OCI-LY7 (cell line): ENCODE measurements at places on chromosomes 3 and 15.

GRCh38 chr15:27702581-27702980 is 396.5 kb downstream of the OCA2 start:
- DNase-seq: no peak

DNA sequence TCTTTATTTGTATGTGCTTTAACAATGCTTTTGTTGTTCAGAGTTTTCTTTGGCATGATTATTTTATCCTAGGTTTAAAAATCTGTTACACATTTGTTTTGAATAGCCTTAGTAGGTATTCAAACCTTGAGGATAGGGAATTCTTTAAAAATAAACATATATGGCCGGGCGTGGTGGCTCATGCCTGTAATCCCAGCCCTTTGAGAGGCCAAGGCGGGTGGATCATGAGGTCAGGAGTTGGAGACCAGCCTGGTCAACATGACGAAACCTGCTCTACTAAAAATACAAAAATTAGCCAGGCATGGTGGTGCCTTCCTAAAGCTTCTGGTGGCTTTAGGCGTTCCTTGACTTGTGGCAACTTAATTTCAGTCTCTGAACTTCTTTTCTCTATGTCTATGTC is 743.3 kb upstream of the EPHA6 start:
- no peak for DNase-seq

DNA sequence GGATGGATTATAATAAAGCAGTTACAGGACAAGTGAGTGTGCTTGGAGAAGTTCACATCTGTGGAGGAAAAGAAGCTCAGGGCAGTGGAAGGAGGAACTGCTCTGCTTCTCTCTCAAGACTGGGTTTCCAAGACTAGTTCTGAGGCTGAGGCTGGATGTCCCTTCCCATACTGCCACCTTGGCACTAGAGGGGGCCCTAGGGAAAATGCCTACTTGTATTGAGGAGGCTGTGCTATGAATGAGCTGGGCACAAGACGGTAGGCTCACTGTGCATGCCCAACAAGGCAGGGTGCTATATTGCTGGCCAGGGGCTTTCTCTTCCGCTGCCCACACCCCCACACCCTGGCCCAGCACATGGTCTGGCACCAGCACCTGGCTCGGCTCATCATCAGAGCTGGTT is 65.2 kb downstream of the SLCO2A1 start:
- no peak for DNase-seq

GRCh38 chr3:153232851-153233271 is 70.8 kb downstream of the RAP2B start:
- no peak for DNase-seq

- DNase-seq: no peak
Observed at GRCh38 chr3:143482106-143483088, 362.8 kb downstream of the CHST2 start.

- no peak for DNase-seq
Observed at GRCh38 chr15:61571026-61571425, 341.9 kb upstream of the RORA start.

DNA sequence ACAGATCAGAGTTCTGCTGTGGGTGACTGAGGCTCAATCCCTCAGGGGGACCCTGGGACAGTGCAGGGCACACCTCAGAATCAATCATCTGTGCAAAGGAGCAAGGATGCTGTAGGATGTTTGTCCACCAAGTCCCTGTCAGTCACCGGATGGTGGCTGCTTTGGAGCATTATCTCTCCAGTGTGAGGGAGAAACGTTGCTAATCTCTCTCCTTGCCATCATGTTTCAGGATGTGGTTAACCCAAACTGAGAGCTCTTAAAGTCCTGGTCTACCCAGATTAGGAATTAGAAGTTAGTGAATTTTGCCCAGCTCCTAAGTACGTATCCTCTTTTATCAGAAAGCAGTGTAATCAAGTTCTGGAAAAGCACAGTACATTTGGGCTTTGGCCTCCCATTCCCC is 26.2 kb upstream of the LRRC3B start:
- no peak for DNase-seq

DNA sequence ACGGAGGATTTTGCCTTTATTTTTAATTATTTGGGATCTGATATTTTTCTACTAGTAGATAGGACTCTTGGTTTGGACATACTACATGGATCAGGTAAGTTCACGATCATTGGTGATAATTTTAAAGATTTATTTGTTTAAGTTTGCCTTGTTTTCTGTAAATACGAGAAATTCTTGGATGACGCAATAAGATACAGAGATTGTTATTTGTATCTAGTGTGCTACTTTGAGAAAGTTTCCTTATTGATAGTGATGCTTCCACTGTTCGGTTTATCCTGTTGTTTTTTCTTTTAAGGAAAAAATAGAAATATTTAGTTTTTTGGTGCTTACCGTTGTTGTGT is 577 bp downstream of the CHD2 start:
- DNase-seq: no peak

GRCh38 chr3:13702286-13702685 is 153.4 kb downstream of the FBLN2 start:
- no peak for DNase-seq

DNA sequence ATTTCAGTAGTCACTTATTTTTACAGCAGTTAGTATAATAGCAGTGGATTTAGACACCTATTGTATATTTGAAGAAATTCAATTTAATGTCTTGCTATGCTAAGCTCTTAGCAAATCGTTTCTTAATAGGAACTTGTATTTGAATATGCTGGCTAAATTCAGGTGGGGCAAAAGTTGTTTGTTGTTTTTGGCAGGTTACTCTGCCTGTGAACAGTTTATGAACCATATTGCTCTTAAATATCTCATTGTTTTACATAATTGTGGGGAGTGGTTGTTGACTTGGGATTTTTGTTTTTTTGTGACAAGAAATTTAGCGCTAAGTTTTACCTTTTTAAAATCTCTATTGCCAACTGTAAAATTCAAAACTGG is 43.4 kb downstream of the NR2C2 start:
- no peak for DNase-seq

GRCh38 chr3:69425249-69425648 is 39.4 kb upstream of the FRMD4B start:
- DNase-seq: peak; percentile 45

- no peak for DNase-seq
Observed at GRCh38 chr3:196662711-196663571, 23.4 kb downstream of the NRROS start.

- no peak for DNase-seq
Observed at GRCh38 chr3:95407709-95408463, 1345.0 kb downstream of the NSUN3 start.

GRCh38 chr3:12842469-12842868 is 1.1 kb upstream of the RPL32 start:
- no peak for DNase-seq

- DNase-seq: no peak
Observed at GRCh38 chr3:30827080-30827479, 67.4 kb downstream of the GADL1 start.

DNA sequence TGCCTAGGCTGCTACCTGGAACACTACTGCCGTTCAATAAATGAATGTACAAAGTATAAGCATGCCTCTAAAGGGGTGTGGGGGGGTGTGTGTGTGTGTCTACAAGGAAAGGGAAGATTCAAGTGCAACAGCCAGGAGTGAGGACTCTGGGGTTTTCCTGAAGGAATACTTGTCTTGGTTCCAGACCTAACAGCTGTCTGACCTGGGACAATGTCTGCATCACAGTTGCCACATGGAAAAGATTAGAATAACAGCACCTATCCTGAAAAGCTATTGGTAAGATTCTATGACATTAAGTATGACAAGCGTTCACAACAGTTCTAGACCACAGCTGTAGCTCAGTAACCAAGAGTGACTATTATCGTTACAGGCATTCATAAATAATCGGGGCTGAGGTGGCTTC is 345.2 kb downstream of the FOXP1 start:
- no peak for DNase-seq

GRCh38 chr15:55942332-55942731 is 51.1 kb downstream of the NEDD4 start:
- DNase-seq: no peak

- DNase-seq: peak; percentile 26
Observed at GRCh38 chr3:23806534-23807423, 1.0 kb downstream of the UBE2E1 start.

DNA sequence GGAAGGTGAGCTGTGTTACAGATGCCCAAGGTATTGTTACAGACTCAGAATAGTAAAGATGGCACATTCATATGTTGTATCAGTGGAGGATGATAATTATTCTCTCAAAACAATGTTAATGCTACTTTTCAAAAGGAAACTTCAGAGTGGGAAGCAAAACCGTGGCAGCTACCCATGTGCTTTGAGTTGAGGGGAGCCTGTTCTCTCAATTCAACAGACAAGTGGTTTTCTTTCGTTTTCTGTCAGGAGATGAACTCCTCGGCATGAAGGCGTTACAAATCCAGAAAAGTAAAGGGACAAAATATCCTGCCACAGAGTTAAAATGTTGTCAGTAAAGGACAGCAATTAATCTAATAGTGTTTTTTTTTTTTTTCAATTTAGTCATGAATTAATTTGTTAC is 629.4 kb upstream of the GBE1 start:
- no peak for DNase-seq

DNA sequence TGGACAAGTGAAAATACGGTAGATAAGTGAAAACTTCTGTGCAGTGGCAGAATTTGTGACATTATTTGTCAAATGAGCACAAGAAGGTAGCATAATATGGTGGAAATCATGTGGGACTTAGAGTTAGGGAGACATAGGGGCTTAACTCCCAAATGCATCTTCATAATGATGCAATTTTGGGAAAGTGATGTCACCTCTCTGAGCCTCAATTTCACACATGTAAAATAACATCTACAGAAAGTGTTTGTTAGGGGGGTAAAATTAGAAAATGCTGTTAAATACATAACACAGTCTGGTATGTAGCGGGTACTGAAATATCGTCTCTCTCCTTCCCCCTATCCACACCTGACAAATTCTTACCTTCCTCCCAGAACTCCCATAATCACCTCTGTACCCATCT is 52.9 kb upstream of the CAPN7 start:
- no peak for DNase-seq

DNA sequence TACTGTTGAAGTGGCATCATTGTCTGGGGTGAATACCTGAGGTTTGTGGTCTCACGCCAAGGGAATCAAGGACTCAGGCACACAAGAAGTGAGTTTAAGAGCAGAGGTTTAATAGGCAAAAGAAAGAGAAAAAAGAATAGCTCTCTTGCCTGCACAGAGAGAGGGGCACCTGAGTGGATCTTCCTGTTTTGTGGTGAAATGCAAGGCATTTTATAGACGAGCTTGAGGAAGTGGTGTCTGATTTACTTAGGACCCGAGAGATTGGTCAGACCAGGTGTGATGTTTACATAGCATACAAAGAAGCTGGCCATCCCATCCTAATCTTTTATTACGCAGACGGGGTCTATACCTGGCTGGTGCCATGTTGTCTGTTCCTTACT is 13.2 kb downstream of the CCR5 start:
- peak; percentile 74 for DNase-seq

- DNase-seq: no peak
Observed at GRCh38 chr3:184257083-184257915, 4.1 kb downstream of the CAMK2N2 start.

GRCh38 chr3:43260412-43260811 is 25.9 kb upstream of the SNRK start:
- DNase-seq: no peak

DNA sequence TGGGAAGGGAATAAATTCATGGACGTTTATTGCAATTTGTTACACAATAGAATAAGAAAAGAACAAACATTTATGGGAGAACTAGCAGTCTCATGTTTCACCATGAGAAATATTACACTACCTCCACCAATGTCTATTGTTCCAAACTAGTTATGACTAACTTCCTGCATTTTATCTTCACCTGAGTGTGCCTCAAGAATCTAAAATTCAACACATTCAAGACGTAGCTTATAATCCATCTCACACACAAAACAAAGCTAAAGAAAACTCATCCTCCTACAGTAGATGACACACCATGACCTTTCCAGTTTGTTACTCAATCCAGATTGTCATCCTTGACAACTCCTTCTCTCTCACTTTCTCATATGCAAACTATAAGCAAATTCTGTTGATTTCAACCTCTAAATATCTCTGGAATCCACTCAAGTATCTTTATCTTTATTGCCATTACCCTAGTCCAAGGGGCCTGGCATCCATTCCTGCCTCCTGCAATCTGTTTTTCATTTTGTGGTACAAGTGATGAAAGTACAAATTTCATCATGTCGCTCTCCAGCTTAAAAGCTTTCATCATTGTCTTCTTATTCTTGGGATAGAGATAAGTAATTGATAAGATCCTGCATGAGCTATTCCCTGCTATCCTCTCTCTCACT is 229.9 kb downstream of the NR2F2 start:
- DNase-seq: no peak

DNA sequence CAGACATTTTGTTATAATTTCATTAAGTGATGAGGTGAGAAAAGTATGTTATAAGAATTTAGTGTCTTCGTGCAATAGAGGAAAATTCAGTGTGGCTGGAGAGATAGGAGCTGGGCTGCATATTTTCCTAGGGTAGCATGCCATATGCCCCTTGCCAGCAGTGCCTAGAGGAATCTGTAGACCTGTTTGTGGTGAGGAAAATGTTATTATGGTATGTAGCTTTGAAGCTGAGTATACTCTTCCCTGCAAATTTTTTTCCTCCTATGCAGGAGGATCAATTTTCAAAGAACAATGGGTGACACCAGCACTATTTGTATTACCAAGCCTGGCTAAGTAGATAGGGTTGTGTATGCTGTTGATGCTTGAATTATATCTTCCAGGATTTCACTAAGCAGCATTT is 200.6 kb downstream of the EDEM1 start:
- DNase-seq: no peak

DNA sequence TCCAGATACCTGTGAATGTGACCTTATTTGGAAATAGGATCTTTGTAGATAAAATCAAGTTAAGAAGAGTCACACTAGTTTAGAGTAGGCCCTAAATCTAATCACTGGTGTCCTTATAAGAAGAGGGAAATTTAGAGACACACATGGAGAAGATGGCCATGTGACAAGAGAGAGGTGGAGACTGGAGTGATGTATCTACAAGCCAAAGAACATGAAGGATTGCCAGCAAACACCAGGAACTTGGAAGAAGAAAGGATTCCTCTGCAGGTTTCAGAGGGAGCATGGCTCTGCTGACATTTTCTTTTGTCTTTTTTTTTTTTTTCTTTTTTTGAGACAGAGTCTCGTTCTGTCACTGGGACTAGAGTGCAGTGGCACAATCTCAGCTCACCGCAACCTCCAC is 20.8 kb downstream of the ARHGEF3 start:
- no peak for DNase-seq

- no peak for DNase-seq
Observed at GRCh38 chr3:135078283-135078682, 283.2 kb downstream of the EPHB1 start.

- DNase-seq: no peak
Observed at GRCh38 chr3:197595470-197596185, 39.9 kb upstream of the BDH1 start.

- DNase-seq: no peak
Observed at GRCh38 chr3:78529601-78530000, 1238.2 kb downstream of the ROBO1 start.

GRCh38 chr15:56693761-56694160 is 39.5 kb downstream of the ZNF280D start:
- no peak for DNase-seq
